ENCODE measurements at places on chromosomes 6 and 20. TPM values are rescaled to one million over a fixed set of nuclear protein-coding genes. Genes with fewer than 3 reads are reported as not detected.

DNA sequence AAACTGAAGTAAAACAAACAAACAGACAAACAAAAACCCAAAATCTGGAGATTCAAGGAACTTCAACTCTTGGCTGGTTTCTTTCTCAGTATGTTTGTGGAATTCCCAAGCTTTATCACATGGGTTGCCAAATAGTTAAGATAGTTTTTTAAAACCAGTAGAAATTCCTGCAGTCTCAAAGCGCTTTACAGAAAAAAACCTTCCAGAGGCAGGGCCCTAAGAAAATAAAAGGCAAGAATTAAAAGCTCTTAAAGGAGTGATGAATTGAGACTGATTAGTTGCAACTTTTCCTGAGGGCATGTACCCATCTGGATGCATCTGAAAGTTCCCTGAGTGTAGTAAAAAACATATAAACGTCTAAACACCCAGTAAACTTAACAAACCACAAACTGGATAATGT lies 25.9 kb upstream of the PTCHD4 start:
- no peak for DNase-seq

GRCh38 chr6:150528648-150529285 lies 70.9 kb upstream of the PLEKHG1 start:
- no peak for DNase-seq

DNA sequence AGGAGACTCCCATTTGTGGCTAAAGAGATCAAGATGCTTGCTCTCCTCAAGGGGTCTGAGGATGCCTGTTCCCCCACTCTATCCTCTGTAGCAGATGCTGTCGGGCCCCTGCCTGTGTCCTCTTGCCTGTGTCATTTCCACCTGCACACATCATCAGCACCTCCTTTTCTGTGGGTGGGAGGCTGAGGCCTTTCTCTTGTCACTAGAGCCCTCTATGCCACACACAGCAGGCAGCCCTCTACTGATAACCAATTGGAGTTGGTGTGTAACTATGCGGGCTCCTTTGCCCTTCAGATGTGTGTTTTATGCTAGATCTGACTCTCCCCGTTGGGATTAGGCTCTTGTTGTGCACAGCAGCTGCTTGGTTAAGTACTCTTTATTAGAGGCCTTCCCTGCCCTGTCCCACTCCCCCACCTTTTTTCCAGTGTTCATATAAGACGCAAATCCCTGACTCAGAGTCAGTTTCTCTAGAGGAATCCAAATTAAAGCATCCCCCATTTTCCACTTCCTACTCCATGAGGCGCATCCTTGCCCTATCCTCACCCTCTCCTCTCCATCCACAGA lies 7.7 kb downstream of the TREML2 start:
- DNase-seq: no peak

- DNase-seq: no peak
Measured at GRCh38 chr6:79010422-79010821, 67.6 kb downstream of the PHIP start.

- DNase-seq: peak; percentile 94
Measured at GRCh38 chr20:50587291-50587961, 77.2 kb downstream of the PTPN1 start.

GRCh38 chr6:155495011-155495768 lies 39.6 kb upstream of the NOX3 start:
- peak; percentile 62 for DNase-seq

DNA sequence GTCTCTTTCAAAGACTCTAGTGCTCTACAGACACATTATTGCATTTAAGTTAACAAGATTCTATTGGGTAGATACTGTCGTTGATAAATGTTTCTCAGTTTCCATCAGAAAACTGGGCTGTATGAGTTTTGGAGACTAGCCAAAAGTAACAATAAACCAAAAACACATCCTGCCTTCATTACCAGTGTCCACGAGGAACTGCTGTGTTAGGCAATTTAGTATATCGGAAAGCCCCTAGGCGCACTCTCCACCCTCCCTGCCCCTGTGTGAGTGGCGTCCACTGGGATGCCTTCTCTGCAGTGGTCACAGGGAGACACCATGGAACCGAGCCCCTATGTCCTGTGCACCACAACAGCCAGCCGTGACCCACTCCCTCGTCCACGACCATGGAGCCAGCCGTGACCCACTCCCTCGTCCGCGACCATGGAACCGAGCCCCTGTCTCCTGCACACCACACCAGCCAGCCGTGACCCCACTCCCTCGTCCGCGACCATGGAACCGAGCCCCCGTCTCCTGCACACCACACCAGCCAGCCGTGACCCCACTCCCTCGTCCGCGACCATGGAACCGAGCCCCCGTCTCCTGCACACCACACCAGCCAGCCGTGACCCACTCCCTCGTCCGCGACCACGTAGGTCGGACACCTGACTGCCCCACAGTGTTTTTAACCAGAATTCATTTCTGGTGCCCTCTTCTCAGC lies 35.3 kb downstream of the DLL1 start:
- DNase-seq: no peak

- no peak for DNase-seq
Measured at GRCh38 chr6:157629220-157629619, 193.8 kb upstream of the SNX9 start.

The EMILIN3 gene
- not detected for total RNA-seq

The BCL2L1 gene
- 139 TPM for total RNA-seq

The ARMH2 gene
- not detected for total RNA-seq

The TTK gene
- total RNA-seq: 11.9 TPM

The SEC63 gene
- 204 TPM for total RNA-seq
